ENCODE measurements at places on chromosomes 5 and 9.

DNA sequence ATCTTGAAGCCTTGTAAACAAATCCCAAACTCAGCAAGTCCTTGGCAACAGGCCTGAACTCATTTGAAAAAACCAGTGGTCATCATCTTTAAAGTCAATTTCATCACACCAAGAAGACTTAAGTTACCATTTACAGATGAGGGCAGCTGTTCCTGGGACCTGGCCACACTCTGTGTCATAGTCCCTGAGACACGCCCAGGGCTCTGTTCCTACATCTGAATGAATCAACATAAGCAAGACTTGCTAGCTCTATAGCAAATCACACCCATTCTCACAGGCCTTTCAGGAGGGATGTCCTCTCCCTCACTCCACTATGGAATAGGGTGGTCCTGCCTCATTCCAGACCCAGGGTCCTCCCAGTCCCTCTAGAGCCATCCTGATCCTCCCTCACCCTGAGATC is 142.8 kb downstream of the NSG2 start:
- no peak for DNase-seq

DNA sequence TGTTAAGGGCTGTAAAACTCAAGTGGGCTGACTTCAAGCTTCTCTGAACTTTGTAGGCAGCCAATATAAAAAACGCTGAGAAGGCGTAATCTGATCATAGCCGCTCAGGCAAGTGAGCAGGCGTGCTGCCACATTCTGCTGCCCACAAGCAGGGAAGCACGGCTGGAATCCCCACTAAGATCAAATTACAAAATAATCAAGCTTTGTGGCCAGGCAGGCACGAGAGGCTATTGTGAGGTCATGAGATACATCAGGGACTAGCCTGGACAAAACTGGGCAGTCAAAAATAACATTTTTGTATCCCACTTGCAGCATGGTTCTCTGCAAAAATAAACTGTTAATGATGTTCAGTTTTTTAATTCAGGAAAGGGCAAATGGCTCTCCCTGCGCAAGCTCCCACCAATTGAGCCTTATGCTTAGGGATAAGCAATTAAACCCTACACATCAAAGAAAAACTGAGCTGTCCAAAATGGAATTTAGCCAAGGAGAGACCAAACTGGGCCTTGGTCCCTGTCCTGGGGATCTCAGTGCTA is 64.0 kb downstream of the POU5F2 start:
- DNase-seq = no peak

DNA sequence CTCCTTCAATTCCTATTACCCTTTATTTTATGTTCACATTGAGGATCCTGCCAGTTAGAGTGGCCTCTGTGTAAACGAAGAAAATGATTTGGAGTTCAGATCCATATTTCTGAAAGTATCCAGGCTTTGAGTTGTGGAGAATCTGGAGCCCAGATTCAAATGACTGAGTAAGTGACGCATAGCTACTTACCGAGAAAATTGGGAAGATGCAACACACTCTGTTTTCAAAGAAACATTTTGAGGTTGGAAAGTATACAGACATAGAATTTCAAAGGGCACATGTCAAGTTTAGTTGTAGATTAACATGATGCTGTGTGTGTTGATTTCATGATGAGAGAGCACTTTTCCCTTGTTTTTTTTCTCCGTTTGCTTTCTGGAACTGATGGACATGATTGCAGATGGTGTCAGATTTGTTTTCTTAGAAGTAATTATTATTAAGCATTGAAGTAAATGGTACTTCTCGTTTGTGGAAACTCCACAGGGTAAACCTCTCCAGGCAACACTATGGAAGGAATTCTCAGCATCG is 148.1 kb downstream of the KDM4C start:
- DNase-seq = no peak

- DNase-seq = no peak
Measured at GRCh38 chr9:72703574-72703973, 182.2 kb downstream of the TMC1 start.

DNA sequence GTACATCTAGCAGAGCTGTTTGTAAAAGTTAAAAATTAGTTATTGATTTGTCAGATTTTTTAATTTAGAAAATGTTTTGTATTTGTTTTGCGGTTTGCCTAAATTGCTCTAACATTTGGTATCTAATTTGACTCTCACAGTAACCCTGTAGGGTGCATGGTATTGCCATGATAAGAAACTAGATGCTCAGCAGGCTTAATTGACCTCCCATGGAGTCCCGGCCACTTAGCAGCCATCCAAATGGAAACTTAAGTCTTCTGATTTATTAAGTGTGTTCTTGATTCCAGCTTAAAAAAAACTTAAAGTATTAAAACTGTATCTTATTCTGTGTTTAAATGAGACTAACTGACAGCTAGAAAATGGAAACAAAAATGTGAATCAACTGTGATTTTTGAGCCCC is 54.5 kb downstream of the CAST start:
- DNase-seq = no peak

- DNase-seq = no peak
Measured at GRCh38 chr5:1537603-1538154, 13.9 kb upstream of the LPCAT1 start.

- DNase-seq = no peak
Measured at GRCh38 chr5:91983869-91984268, 600.8 kb upstream of the ARRDC3 start.

GRCh38 chr5:132677191-132677590 is 3.4 kb downstream of the IL4 start:
- no peak for DNase-seq

GRCh38 chr5:219460-219863 is 1.3 kb downstream of the SDHA start:
- no peak for DNase-seq

DNA sequence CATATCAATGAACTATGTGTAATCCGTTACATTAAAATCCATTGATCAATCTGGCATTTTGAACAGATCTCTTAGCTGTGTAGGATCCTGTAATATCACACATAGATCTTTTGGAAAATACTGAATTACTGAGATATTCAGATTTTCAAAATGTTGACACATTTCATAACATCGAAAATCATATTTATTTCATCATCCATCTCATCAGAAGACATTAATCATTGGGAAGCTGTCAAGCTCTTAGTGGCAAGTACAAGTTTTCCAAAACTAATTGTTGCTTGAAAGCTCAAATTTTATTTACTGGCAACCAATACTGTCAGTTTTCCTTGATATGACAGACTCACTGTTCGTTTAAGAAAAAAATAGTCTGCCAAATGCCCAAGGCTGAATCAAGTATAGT is 8.5 kb downstream of the NR6A1 start:
- no peak for DNase-seq

DNA sequence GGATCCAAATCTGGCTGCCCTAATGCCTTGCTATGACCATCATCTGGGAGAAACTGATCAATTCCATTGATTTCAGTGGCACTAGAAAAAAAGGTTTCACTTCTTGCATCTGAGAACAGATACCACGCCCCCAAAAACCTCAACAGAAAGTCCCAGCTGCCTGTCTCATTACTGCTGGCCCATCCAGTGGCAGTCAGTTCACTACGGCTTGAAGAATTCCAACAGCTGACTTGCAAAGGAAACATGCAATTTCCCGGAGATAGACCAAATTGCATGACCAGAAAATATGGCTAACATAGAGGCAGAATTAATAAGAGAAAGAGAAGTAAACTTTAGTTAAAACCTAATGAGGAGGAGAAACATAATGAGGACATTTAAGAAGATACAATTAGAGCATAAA is 48.6 kb downstream of the UGCG start:
- DNase-seq = no peak

- DNase-seq = no peak
Measured at GRCh38 chr5:150497274-150497988, 10.5 kb upstream of the NDST1 start.

GRCh38 chr5:55570026-55570425 is 35.3 kb upstream of the PLPP1 start:
- no peak for DNase-seq

DNA sequence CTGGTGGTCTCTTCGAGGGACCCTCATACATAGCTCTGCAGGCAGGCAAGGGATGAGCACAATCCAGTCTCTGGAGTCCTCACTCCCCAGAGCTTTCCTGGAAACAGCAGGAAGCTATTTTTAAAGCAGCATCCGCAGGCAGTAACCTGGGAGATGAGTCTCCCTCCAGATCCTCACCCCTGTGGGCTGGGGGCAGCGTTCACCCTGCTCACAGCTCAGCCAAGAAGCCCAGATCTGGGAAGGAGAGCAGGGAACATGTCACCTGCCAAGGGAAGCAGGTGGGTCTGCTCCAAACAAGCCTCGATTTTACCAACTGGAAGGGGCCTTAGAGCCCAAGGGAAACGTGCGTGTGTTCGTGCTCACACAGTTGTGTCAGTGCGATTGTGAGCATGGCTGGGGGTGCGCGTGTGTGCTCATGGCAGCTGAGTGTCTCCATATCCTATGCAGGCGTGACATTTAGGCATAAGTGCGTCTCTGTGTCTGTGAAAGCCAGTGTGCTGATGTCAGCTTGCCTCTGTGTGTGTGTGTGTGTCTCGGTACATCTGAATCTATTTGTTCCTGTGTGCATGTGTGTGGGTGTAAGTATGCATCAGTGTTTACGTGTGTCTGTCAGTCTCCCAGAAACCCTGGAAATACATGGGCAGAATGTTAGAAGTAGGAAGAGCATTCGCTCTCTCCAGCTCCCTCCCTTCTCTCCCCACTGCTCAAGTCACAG is 40.6 kb upstream of the CPLX2 start:
- no peak for DNase-seq

DNA sequence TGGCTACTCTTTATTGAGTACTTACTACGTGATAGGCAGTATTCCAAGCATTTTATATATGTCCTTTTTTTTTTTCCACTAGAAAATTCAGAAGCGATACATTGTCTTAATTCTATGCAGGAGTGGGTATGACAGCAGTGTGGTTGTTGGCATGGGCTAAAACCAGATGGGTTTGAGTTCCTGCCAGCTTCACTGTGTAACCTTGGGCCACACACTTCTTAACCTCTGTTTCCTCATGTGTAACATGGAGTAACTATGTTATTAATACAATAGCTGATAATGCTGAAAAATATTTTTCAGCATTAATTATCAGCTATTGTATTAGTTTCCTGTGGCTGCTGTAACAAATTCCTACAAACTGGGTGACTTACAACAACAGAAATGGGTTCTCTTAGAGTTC is 12.0 kb downstream of the SNX18 start:
- no peak for DNase-seq

GRCh38 chr5:171221916-171222315 is 87.1 kb upstream of the TLX3 start:
- no peak for DNase-seq

GRCh38 chr5:167843881-167844572 is 447.4 kb upstream of the WWC1 start:
- no peak for DNase-seq

DNA sequence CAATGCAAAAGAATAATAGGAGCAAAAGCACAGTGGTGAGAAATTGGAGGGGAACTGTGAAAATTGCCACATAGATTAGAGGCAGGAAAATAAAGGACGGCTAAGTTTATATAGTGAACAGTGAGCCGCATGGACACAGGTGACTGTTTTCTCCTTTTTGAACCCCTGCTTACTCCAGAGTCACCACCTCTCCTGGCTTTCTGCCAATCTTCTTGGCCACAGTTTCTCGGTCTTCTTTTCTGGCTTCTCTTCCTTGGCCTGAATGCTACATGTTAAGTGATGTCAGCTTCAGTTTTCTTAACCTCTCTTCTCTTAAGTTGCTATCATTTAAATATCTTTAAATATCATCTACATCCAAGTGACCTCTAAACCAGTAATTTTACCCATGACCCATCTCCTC is 47.3 kb upstream of the CDKN2B start:
- DNase-seq = no peak

GRCh38 chr5:136629125-136629792 is 263.9 kb upstream of the TRPC7 start:
- no peak for DNase-seq

- no peak for DNase-seq
Measured at GRCh38 chr9:136353088-136353487, 10.5 kb downstream of the DNLZ start.

- DNase-seq = no peak
Measured at GRCh38 chr9:108991479-108991878, 21.8 kb downstream of the CTNNAL1 start.

DNA sequence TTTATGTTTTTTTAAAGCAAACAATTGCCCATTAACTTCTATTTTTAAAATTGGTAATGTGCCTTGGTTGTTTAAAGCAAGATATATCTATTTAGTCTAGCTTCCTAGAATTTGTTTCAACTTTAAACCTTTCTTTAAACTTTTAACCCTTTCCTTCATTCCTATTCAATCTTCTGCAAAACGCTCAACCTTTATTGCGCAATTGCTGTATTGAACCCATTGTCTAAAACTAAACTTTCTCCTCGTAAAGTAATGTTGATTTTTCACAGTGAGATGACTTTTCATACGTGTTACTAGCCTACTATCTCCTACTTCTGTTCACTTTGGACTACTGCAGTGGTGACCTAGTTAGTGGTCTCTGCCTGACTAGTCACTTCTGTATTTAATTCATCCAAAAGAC is 63.3 kb downstream of the SMC5 start:
- no peak for DNase-seq

DNA sequence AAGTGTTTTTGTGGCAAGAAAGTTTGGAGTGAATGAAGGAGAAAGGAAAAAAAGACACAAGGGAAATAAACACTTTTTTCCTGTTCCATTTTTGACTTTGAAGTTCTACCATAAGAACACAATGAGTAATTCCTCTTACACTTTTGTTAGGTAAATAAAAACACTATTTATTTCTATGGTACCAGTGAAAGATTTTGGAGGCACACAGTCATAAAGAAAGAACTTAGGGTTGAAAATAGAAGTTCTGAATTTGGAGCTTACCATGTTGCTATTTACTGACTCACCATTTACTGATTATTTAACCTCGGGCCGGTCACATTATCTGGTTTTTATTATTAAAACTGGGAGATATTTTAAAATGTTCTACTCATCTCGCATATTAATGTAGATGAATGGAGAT is 367.8 kb downstream of the TLE1 start:
- DNase-seq = no peak

DNA sequence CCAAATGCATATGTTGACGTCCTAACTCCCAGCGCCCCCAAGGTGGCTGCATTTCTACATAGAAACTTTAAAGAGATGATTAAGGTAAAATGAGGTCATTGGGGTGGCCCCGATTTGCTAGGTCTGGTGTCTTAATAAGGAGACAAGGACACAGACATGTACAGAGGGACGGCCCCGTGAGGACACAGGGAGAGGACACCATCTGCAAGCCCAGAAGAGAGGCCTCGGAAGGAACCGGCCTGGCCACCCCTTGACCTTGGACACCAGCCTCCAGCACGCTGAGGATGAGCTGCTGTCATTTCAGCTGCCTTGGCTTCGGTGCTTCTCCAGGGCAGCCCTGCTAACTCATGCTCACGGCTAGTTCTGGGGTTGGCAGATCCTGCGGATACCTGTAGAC is 73.2 kb downstream of the MRPL36 start:
- no peak for DNase-seq
